ENCODE measurements at places on chromosomes 13 and 19. TPM values are rescaled to one million over a fixed set of nuclear protein-coding genes. Genes with fewer than 3 reads are reported as not detected.

- DNase-seq: peak; percentile 30
Observed at GRCh38 chr13:107960301-107960700, 255.0 kb downstream of the LIG4 start.

DNA sequence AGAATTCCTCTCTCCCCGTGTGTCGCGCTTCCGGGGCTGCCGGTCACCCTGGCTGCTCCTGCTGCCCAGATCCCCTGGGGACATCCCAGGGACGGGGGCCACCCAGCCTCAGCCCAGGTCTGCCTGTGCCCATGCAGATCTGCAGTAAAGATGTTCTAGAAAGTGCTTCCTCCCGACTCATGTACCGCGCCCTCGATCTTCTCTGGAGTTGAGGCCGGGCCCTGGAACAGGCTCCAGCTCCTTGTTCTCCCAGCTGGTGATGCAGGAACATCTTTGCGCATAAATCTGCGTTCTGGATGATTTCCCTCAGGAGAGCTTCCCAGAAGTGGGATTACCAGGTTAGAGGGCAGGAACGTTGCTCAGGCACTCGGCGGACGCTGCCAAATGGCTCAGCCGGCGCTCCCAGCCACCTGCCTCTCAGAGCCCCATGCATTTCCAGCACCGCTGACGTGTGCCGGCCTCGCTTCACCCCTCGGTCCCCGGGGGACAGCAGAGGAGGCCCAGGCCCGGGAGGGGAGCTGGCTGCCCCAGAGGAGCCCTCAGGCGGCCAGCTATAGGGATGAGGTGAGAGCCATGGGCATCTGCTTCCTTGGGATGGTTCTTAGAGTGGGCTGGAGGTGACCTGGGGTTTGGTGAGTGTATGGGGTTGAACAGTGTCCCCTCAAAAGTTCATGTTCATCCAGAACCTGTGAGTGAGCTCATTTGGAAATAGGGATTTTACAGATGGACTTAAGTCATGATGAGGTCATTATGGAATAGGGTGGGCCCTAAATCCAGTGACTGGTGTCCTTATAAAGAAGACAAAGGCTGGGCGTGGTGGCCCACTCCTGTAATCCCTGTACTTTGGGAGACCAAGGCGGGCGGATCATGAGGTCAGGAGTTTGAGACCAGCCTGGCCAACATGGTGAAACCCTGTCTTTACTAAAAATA is 42.6 kb downstream of the CRTC1 start:
- DNase-seq: no peak

The PTH2 gene
- polyA plus RNA-seq: 1.6 TPM

The CCDC70 gene
- polyA plus RNA-seq: not detected

Data from GM23338 (cell line).